ENCODE measurements at places on chromosomes 4 and X.

DNA sequence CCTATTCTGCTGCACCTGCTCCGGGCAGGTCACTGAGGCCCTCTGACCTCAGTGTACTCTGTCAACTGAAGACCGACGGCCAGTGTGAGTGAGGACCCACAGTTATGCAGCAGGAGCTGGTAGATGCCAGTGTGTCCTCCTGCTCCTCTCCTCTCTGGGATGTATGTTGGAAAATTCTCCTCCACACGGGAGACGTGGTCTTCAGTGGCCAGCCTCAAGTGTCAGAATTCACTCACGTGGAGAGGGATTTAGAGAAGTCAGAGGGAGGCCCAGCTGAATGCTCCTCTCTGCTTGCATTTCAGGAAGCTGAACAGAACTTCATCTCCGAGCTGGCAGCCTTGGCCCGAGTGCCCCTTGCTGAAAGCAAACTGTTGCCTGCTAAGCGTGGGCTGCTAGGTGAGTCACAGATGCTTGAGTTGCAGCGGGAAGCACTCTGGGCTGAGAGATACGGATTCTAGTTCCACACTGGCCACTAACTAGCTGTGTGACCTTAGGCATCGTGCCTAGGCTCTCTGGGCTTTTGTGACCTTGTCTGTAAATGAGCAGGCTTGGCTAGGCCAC lies 83.6 kb downstream of the CRMP1 start:
- DNase-seq, result no peak

DNA sequence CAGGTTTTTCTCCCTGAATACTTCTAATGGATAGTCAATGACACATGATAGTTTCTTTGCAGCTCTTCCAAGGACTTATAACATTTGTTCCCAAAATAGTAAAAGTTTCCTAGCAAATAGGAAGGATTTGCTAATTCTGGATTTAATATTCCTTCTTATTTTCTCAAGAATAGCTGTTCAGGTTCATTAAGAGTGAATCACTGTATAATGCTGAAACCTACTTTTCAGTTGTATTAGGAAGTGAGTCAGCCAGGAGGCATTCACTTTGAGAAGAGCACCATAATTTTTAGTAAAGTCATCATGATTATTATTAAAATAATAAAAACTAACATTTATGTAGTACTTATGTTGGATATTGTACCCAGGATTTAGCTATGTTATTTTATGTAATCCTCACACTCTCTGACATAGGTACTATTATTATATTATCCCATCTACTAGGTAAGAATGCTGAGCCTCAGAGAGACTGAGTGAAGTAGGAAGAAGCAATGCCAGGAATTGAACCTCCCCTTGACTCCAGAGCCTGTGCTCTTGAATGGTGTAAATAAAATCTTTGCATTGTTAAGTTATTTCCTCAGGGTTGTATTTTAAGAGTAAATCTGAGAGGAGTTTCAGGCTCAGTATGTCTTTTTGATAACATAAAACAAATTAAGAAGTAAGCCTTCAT lies 114.8 kb downstream of the REELD1 start:
- DNase-seq, result no peak

- no peak for DNase-seq
Measured at GRCh38 chr4:172356016-172356415, 542.8 kb downstream of the GALNTL6 start.

GRCh38 chr4:7867701-7868435 lies 71.8 kb downstream of the AFAP1 start:
- DNase-seq, result no peak

- DNase-seq, result no peak
Measured at GRCh38 chr4:118417325-118417724, 64.5 kb upstream of the PRSS12 start.

GRCh38 chr4:16692524-16692923 lies 205.9 kb downstream of the LDB2 start:
- no peak for DNase-seq

DNA sequence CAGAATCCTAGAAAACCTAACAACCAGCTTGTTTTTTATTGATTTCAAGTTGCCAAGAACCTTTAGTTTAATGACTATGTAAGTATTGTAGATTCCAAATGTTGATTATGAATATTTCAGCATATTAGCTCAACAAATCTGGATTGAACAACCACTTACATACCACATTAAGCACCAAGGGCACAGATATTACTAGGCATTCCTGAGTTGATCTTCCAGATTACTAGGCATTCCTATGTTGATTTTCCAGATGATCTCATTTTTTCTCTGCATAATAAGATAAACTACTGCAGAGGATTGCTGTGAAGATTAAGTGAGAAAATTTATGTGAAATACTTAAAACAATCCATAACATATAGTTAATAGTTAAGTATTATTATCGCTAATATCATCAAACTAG lies 17.4 kb upstream of the DCAF8L1 start:
- no peak for DNase-seq

GRCh38 chr4:93658443-93658842 lies 170.1 kb upstream of the ATOH1 start:
- peak; percentile 39 for DNase-seq

DNA sequence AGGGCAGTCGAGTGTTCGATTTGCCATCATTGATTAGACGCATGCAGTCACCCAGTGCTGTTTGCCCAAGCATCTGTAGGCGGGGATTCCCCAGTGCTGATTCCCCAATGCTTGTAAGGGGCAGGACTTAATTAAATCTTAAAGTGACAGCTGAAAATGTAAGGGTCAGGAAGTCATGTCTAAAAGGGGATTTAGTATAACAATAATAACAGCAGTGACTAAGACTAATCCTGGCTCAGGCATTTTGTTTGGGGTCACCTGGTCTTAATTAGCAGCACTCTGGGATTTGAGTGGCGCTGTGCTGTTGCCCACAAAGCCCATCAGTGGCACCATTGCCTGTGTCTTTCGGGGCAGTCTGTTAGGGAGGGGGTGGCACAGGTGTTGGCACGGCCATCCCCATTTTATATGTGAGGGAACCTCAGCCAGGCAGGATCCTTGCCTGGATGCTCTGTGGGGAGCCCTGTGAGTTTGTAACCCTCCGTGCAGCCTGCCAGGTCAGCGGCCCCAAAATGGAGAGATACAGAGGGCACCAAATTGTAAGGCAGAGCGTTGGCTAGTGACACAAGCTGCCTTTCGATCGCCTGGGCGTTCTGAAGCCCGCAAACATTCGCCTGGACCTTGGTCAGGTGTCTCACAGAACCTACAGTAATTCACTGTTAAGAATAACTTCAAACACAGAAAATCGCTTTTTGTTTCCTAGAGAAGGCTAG lies 146.7 kb downstream of the TBL1X start:
- no peak for DNase-seq

DNA sequence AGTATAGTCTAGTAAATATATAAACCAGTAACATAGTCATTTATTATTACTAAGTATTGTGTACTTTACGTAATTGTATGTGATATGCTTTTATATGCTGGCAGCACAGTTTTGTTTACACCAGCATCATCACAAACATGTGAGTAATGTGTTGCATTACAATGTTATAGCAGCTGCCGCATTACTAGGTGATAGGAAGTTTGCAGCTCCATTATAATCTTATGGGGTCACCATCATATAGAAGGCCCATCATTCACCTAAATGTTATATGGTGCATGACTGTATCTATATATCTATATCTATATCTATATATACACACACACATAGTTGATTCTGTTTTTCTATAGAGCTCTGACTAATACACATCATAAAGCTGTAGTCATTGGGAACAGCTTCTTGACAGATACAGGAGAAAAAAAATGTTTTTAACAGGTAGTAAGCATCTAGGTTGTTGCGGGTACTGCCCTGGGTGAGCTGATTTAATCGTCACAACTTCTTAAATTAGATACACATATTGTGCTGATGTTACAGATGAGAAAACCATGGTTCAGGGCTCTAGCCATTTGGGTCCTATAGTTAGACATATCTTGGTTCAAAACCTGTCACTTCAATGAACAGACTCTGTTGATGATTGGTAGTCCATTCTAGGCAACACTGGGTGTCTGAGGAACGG lies 77.9 kb downstream of the CLNK start:
- DNase-seq, result no peak
